ENCODE measurements at places on chromosomes 5 and 9.
A peak's percentile ranks its signal among the peaks of the same experiment; 100 is the strongest.

DNA sequence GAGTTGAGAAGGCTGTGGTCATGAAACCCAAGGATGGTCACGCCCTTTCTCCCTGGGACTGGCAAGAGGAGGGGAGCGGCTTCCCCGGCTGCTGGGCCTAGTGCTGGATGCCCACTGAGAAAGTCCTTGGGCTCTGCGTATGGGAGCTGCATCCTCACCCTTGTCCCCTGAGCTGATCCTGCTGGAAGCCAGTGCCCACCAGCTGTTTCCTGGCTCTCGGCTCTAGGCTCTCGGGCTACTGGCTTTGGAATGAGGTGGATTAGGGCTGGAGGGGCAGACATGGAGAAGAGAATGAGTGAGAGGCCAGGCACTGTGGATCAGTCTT lies 149.3 kb upstream of the PPP1R26 start:
- DNase-seq, result no peak

DNA sequence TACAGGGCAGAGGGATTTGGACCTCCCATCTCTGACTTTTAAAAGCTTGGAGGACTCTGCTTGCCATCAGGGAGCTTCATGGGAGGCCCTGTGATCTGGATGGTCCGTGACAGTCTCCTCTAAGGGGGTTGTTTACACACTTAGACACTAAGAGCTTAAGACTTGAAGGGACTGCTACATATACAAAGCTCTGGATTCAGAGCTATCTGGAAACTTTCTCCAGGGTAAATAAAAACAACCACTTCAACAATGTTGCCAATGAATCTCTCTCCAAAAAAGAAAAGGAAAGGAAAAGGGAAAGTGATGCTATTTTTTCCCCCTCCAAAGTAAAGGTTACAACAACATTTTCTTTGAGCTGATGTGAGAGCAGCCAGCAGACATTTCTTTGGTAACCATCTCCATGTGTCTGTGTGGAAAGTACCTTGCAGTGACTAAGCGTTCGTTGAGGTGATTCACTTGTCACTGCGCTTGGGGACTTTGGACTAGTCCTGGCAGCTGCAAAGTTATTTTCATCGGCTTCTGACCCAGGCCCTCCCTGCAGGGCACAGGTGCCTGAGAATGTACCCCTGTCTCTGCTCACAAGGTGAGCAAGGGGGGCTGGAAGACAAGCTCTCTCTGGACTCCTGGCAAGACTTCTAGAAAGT lies 262.1 kb upstream of the KLF4 start:
- DNase-seq, result no peak

- no peak for DNase-seq
Measured at GRCh38 chr9:17229945-17230560, 95.2 kb downstream of the CNTLN start.

GRCh38 chr9:133476941-133477340 lies 2.0 kb downstream of the SLC2A6 start:
- no peak for DNase-seq

DNA sequence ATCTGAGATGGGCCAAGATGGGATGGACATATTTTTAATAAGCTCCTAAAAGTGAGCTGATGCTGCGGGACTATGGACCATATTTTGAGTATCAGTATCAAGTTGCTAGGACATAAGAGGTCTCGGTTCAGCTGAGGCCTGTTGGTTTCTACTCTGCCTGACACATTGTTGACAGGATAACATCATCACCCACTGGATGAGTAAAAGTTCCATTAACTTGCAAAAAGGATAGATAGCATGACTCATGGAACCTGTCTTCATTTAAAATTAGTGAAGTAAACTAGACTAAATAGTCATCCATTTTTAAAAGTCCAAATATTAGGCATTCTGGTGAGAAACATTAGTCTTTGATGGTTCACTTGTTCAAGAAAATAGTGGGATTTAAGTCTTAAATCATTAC lies 33.3 kb downstream of the PARP8 start:
- no peak for DNase-seq

DNA sequence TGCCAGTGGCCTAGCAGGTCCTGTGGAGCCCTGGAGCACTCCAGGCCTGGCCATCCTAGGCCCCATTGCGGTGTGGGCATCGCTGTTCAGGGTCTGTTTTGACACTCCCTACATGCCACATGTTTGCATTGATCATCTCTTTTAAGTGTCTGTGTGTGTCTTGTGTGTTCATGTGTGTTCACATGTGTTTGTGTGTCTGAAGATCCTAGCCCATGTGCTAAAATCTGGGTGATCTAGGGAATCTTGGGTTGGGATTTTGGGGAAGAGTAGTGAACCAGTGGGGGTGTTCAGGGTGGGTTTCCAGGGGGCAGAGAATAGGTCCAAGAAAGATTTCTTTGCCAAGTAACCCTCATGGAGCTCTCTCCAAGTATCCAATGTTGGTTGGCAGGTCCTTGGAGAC lies 8.4 kb downstream of the PSD2 start:
- no peak for DNase-seq

DNA sequence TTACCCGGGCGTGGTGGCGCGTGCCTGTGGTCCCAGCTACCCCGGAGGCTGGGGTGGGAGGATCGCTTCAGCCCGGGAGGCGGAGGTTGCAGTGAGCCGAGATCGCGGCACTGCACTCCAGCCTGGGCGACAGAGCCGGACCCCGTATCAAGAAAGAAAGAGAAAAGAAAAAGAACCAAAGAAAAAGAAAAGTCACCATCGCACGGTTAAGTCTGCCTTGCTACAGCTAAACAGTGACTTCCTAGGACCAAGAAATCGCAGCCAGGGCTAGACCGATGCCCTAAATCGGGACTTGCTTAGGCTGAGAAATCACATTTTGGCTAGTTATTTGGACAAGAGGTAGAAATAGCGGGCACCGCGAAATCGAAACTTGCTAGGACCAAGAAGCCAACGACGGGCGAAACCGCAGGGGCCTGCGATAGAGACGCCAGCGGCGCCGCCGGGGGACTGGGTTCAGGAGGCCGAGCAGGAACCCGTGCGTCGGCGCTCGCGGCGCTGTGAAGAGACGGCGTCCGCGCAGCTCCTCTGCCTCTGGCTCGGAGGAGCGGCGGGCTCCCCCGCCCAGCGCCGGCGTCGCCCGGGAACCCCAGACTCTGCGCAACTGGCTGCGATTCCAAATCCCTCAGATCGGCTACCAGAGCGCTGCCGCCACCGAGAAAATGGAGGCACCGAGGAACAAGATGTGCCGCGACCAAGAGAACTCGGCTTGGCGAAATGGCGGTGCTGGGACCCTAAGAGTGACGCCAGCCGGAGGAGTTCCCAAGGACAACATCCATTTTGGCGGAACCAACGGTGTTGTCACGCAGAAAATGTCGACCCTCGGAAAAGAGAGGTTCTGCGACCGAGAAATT lies 26.1 kb upstream of the ANXA2R start:
- peak; percentile 66 for DNase-seq

DNA sequence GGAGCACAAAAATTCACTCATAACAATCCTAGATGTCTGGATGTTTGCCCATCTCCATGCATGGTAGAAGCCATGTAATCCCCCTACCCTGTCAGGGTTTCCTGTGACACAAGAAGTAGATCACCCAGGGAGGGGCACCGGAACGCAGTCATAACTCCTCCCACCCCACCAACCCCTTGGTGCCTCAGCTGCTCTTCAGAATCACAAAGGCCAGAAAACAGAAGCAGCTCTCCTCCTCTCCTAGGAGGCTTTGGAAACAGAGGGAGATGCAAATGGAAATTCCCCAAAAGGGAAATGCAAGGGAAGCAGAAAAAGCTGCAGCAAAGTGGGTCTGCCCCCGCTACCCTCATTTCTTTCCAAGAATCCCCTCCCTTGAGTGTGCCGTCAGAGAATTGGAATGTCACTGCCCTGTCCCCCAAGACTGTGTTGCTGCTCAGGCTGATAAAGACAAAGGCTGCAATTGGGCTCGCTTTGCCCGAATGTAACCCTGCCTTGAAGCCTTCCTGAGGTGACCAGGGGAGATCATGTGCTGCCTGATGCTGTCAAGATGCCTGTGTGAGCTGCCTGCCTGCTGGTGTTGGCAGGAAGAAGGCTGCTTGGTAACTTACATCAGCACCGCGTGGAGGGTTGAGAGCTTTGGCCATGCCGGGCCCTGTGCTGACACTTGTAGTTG lies 65.5 kb upstream of the ABCA1 start:
- DNase-seq, result no peak
